ENCODE measurements at places on chromosomes 4 and X. TPM values are rescaled to one million over a fixed set of nuclear protein-coding genes. Genes with fewer than 3 reads are reported as not detected.
A peak's percentile ranks its signal among the peaks of the same experiment; 100 is the strongest.

- no peak for DNase-seq
Measured at GRCh38 chr4:73816814-73817213, 19.7 kb upstream of the CXCL6 start.

DNA sequence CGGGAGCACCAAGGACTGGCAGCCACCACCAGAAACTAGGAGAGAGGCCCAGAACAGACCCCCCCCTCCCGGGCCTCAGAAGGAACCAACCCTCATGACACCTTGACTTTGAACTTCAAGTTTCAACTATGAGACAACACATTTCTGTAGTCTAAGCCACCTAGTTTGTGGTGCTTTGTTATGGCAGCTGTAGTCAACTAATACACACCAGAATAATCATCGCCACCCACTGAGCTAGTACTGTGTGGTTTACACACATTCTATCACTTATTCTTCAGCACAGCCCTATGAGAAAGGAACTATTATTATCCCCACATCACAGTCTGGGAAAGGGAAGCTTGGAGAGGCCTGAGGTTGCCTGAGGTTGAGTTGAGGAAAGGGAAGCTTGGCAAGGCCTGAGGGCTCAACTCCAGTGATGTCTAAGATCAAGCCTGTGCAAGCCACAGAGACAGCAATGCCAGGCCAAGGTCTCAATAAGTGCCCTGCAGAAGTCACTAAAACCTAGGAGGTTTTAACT, 126.6 kb downstream of the FHDC1 start:
- DNase-seq, result no peak

DNA sequence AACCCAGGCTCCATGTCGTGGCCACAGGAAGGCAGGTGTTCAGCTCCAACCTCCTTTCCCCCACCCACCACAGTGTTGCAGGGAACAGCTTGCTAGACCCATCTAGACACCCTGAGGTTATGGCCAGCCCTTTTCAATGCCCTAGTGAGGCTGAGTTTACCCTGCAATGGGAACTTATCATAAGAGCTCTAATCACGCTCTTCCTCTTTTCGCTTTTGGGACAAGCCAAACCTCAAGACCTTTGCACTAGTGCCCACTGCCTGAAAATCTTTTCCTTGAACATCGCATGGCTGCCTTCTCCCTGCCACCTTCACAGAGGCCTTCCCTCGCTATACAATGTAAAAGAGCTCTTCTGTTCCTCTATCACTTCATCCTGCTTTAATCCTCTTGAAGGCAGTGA, 2.4 kb upstream of the FGFBP2 start:
- no peak for DNase-seq

GRCh38 chr4:23297327-23297726, 592.5 kb downstream of the PPARGC1A start:
- no peak for DNase-seq

GRCh38 chr4:70709611-70710205, 12.1 kb upstream of the RUFY3 start:
- DNase-seq, result no peak

GRCh38 chrX:133981924-133982323, 3.5 kb downstream of the GPC3 start:
- no peak for DNase-seq

- no peak for DNase-seq
Measured at GRCh38 chr4:156950090-156950489, 21.5 kb downstream of the PDGFC start.

DNA sequence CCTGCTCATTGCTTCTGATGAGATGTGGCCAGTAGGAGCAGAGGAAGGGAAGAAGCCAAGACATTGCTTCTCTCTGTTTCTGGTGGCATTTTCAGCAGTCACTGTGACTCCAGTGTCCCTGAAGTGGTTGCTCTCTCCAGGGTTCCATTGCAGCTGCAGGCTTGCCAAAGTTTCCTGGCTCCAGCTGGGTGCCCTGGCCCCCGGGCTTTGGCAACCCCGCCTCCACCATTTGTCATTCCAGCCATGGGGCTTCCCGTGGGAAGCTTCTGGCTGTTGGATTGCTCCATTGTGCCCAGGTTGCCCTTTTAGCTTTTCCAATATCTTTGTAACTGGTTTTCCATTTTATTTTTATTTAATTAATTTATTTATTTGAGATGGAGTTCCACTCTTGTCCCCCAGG, 12.7 kb downstream of the FGFBP1 start:
- DNase-seq, result no peak

GRCh38 chr4:172202480-172203076, 389.4 kb downstream of the GALNTL6 start:
- peak; percentile 59 for DNase-seq

- DNase-seq, result no peak
Measured at GRCh38 chr4:95825546-95825945, 14.3 kb upstream of the PDHA2 start.

- no peak for DNase-seq
Measured at GRCh38 chrX:97766501-97767095, 882.9 kb downstream of the RPA4 start.

- no peak for DNase-seq
Measured at GRCh38 chr4:90122355-90122748, 4.8 kb upstream of the CCSER1 start.

DNA sequence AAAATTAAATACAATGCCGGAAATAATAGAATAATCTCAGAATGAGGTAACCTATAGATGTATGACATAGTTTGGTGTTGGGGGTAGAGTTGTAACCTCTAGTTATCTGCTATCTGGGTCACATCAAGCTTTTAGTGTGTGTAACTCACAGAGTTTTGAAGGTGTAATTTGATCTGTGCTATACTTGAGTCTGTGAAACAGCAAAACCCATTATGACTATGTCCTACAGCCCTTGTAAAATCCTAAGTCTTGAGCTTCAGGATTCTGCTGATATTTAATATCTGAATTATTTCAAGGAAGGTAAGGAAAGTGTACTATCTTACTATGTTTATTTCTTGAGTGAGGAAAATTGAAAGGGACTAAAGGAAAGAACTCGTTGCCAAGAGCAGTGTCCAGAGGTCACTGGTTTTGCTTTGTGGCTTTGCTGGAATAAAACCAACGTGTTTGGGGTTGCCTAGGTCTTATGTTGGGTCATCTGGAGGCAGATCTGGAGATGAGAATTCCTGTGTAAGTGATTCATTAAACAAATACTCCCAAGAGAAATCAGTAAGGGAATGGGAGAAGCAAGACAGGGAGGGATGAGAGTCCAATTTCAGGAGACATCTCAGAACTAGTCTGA, 107.8 kb upstream of the CBLL2 start:
- no peak for DNase-seq

- no peak for DNase-seq
Measured at GRCh38 chr4:141705048-141705746, 68.8 kb downstream of the IL15 start.

- peak; percentile 29 for DNase-seq
Measured at GRCh38 chrX:39652336-39652735, 445.4 kb downstream of the BCOR start.

- DNase-seq, result no peak
Measured at GRCh38 chrX:78375894-78376293, 48.5 kb upstream of the CYSLTR1 start.

The LAP3 gene
- 45.9 TPM for polyA plus RNA-seq

The FAT1 gene
- polyA plus RNA-seq, result 62.8 TPM

The FAM236C gene
- not detected for polyA plus RNA-seq

The FGD1 gene
- polyA plus RNA-seq, result 5.6 TPM

The TMPRSS11D gene
- polyA plus RNA-seq, result not detected

The JAKMIP1 gene
- polyA plus RNA-seq, result not detected

The GPRASP3 gene
- polyA plus RNA-seq, result 4.9 TPM

The COL4A6 gene
- polyA plus RNA-seq, result 12.5 TPM

The PRICKLE3 gene
- polyA plus RNA-seq, result 12.9 TPM

The BTK gene
- polyA plus RNA-seq, result 0.05 TPM

The DTHD1 gene
- not detected for polyA plus RNA-seq

The PCSK1N gene
- 22.9 TPM for polyA plus RNA-seq

The DKK2 gene
- polyA plus RNA-seq, result not detected

The MAGEA12 gene
- 0.12 TPM for polyA plus RNA-seq
